ENCODE measurements at places on chromosomes 3 and 15.

- no peak for DNase-seq
Observed at GRCh38 chr3:51953445-51953844, 1.7 kb upstream of the GPR62 start.

DNA sequence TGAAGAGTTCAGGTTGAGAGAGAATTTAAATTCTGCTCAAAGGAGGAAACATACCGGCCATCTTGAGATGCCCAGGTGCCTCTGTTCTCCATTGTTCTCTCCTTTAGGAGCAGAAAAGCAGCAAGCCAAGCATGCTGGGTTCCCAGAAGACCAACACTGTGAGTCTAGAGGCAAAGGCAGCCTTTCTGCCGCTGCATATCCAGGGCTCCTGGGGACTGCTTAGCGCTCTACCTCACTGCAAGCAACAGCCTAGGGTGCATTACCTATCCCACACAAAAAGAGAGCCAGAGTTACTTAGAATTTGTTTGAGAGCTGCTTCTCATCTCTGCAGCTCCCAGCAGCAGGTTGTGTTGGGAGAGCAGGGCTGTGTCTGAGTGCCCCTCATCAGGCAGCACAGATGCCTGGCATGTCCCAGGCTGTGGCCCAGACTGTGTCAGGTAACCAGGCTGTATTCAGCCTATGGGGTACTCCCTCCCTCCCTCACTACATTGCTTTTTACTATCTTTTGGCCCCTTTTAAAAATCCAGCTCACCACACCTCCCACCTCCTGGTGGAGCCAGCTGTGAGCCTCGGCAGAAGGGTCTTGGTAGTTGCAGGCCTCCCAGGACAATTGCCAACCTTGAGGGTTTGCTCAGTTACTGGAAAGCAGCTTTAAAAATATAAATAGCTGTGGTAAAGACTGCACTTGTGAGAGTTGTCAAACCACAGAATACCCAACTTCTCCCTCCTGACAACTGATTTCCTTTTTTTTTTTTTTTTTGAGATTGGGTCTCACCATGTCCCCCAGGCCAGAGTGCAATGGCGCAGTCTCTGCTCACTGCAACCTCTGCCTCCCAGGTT lies 30.2 kb downstream of the BCL2L10 start:
- DNase-seq = no peak

GRCh38 chr3:178823591-178824246 lies 247.9 kb downstream of the ZMAT3 start:
- DNase-seq = no peak

- no peak for DNase-seq
Observed at GRCh38 chr15:78216276-78217104, 17.9 kb downstream of the ACSBG1 start.

DNA sequence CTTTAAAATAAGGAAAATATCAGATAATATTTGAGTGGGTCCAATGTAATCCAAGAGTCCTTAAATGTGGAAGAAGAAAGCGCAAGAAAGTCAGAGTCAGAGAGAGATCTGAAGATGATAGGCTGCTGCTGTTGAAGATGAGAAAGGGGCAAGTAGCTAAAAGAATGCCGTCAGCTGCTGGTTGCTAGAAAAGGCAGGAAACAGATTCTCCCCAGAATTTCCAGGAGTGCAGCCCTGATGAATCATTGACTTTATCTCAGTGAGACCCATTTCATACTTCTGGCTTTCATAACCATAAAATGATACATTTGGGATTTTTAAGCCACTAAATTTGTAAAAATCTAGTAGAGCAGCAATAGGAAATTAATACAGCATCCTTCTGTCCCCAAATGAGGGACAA lies 7.5 kb upstream of the CHMP2B start:
- no peak for DNase-seq

DNA sequence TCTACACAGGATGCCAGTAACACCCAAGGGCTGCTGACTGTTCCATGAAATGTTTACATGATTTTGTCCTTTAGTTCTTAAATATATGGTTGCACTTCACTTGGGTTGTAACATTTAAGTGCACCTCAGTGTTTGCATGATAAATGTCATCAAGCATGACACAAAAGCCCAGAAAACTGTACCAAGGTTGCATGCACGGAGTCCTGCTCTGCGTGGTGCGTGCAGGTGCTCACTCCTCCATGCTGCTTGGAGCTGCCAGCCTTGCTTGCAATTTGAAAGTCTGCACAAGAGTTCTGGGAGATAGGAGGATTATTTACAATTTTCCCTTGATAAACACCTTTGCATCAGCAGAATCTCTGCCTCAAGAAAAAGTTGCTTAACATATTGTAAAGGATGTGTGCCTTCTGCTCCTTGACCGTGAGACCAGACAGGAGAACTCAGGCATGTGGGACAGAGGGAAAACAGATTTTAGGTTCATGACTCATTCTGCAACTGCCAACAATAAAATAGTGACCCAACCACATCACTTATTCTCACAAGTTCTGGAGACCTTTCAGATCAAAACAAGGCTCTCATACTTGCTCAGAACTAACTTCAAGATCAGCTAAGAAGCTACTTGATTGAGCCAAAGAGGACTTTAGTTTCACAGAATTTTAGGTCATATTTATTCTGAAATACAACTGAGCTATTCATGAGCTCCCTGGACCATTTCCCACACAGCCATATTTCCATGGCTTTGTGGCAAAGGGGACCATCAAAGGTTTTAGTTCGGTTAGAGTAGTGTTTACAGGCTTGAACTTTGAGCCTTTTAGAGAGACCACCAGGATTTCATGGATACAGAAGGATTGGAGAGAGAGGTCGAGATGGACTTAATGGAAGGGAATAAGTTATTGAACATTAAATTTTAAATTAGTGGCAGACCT lies 128.4 kb upstream of the ZBED2 start:
- no peak for DNase-seq

All from stimulated activated CD8-positive, alpha-beta memory T cell treated with anti-CD3 and anti-CD28 coated beads, Interleukin-4, amount 100 ng/mL, for 4 hours (primary cell).